ENCODE measurements at places on chromosomes 3 and 15. TPM values are rescaled to one million over a fixed set of nuclear protein-coding genes. Genes with fewer than 3 reads are reported as not detected.

The ENTPD3 gene
- total RNA-seq = not detected

The XCR1 gene
- not detected for total RNA-seq

The CHAC1 gene
- 91.0 TPM for total RNA-seq

The MTFMT gene
- 33.6 TPM for total RNA-seq

The HYKK gene
- total RNA-seq = 6.6 TPM

The HIGD2B gene
- total RNA-seq = 0.11 TPM

The PPP1R14D gene
- total RNA-seq = not detected

The MITF gene
- total RNA-seq = 768 TPM

The IL17RE gene
- total RNA-seq = 0.29 TPM

DNA sequence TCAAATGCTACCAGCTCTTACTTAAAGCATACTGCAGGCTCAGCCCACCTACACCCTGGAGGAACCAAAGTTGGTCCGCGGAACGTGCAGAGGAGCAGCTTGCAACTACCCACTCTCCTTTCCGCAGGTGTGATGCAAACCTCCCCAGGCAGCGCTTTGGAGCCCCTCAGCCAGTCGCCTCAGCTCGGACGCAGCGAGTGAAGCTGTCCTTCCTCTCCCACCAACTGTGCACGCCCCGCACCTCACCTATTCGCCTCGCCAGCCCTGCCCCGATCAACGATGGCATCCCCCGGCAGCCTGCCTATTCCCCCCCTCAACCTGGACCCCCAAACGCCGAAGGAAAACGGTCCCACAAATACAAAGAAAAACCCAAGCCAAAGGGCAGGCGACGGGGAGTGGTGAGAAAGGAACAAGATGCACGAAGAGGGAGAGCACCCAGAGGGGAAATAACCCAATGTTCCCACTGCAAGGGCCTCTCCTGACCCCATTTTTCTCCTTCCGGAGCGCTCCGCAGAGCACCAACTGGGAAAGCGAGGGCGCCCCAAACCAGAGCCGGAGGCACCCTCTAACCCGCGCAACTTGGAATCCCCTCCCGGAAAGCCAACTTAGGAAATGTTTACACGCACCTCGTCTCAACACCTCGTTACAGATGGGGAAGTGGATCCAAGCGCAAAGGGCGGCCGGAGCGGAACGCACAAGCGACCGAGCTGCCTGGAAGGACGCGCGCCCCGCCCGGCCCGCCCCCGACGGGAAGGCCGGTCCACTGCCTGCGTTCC lies 665 bp downstream of the GLB1 start:
- DNase-seq = peak; percentile 29

GRCh38 chr3:49649576-49649975 lies 24.6 kb upstream of the APEH start:
- DNase-seq = no peak

GRCh38 chr15:71802770-71803169 lies 7.6 kb upstream of the NR2E3 start:
- DNase-seq = no peak

DNA sequence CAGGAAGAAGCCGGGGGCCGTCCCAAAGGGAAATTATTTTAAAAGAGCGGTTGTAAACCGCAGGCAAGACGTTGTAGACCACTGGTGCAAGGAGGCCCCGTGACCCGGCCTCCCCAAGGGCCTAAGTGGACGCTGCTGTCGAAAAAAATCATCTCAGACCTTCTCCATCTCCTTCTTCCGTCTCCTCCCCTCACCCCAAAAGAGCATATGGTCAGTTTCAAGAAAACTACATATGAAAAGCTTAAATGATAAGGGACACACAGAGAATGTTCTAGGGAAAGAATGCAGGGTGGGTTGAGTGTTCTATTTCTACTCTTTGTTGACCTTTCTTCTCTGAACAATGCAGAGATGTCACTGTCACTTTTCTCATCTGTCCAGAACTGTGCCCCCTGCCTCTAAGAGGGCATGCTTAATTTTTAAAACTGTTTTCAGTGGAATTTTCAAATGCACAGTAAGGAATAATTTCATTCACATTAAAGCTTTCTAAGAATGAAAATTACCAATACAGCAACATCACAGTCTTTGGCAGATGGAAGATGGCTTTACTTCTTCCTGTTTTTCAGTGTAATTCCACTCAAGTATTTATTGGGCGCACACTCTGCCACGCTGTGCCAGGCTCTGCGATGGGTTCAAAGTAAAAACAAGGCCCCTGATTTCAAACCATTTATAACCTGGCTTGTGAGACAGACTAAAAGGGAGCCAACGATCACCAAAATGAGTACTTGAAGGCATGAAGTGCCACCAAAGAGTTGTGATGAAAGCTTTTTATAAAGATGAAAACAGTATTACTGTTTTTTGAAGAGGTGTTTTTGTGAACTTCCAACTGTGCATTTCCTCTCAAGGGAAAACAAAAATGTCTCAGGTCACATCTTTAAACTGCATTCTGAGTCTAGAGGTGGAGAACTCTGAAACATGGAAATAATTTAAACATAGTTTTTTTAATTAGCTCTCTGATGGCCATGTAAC lies 891 bp upstream of the TOP2B start:
- DNase-seq = no peak

DNA sequence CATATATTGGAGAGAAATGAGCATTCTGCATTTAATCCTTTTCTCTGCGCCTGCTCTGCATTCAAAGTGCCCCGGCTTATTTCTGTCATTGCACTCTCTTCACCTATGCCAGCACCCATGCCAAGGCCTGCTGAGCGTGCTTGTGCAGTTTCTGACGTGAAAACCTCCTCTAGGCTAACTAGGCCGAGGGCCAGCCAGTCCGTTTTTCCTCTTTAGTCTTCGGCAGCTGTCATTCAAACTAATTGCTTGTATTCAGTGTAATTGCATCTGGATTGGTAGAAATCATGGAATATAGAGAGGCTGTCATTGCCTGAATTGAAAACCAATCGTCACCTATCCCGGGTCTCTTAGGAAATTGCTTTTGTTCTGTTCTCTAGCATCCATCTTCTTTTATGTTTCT lies 94.0 kb downstream of the ARPP21 start:
- DNase-seq = no peak

DNA sequence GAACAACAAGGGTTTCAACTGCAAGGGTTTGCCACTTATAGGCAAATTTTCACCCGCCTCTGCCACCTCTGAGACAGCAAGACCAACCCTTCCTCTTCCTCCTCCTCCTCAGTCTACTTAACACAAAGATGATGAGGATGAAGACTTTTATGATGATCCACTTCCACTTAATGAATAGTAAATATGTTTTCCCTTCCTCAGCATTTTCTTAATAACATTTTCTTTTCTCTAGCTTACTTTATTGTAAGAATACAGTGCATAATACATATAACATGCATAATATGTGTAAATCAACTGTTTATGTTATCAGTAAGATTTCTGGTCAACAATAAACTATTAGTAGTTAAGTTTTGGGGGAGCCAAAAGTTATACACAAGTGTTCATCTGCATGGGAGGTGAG lies 77.4 kb downstream of the KLF15 start:
- no peak for DNase-seq

- DNase-seq = no peak
Measured at GRCh38 chr3:125337506-125337905, 37.6 kb downstream of the ZNF148 start.

DNA sequence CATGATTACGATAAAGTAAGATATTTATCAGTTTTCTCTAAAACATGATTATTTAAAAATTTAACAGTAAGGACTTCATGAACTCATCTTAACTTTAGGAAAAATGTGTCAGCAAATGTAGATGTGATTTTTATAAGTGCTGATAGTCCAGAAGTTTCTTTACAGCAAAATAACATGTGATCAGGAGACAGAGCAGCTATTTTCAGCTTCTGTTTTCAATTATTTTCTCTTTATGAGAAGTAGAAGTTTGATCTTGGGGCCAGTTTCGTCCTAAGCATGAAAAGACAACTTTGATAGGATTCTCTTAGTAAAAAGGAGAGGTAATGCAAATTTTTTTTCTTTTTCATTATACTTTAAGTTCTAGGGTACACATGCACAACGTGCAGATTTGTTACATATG lies 96.5 kb upstream of the TSPAN3 start:
- DNase-seq = no peak

DNA sequence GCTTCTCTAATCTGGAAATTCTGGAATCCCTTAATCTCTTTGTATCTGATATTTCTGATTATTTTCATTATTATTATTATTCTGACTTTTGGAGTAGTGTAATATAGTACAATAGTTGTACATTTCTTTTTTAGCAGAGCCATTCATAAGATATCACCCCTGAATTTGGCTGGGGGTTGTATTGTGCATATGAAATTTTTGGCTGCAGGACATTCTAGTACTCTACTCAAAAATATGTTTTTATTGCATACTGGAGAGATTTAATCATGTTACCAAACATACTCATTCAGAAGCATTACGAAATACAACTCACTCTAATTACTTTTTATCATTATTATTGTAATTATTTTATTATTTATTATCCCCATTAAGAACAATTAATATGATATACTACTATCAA lies 589.7 kb upstream of the KCNMB2 start:
- no peak for DNase-seq

DNA sequence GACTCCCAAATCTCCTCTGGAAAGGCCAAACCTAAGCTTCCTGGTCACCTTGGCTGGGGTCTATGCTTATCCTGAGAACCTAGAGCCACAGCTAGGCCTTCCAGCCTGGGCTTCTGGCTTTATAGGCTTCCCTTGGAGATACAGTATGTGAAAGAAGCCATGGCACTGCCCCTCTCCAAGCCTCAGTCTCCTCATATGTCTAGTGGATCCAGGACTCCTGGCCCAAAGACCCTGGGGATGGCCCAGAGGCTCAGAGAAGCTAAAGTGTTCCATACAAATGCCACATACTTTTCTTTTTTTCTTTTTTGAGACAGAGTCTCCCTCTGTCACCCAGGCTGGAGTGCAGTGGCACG lies 8.6 kb downstream of the ACAA1 start:
- DNase-seq = no peak

DNA sequence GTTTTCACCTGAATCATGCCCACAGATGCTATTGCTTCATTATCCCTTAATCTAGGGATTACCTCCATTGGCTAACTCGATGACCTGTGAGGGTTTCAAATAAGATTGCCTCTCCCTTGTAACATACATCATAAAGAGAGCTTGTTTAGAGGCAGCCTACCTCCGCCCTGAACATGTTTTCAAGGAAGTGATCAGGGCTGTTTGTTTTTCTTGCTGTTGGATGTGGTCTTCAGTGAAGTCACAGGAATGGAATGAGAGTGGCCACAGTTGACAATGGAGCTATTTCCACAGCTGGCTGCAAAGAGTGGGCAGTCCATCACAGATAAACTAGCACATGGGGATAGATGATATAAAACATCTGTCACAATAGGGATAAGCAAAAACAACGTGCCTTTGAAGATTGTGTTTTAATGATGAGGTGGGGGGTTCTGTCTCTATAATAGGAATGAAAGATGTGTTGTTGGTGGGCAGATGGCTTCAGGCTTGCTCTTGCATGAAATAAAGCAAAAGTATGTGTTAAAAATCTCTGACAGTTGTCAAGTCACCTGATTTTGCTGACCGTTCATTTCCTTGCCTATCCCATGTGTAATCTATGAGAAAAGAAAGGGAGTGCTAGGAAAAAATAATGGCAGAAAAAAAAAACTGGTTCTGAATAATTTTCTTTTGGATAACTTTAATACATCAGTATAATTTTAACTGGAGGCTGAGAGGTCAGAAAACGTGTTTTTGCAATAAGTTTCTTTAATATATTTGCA lies 642.3 kb downstream of the RBMS3 start:
- DNase-seq = peak; percentile 51

DNA sequence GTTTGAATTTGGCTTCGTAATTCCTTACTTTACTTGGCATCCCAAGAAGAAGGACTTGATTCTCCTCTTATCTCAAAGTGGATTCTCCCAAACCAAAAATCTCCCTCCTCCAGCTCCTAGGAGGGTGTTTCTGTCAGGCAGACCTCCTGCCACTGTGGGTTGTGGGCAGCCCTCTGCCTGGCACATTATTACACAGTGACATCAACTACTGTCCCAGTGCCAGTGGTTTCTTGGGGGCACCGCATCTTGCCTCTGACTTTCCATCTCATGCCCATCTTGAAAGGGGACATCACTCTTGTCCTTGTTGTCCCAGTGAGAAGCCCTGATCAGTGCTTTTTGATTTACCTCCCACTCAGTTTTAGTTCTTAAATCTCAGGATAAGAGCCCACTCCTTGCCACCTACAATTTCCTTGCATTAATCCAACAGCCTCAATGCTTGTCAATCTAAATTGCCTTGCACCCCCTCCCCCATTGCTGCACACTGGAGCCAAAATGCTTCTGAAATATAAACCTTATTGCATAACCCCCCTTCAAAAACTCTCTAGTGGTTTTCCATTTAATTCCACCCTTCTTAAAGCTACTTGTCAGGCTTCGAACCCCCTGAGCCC lies 81.0 kb downstream of the TRAK1 start:
- DNase-seq = no peak

DNA sequence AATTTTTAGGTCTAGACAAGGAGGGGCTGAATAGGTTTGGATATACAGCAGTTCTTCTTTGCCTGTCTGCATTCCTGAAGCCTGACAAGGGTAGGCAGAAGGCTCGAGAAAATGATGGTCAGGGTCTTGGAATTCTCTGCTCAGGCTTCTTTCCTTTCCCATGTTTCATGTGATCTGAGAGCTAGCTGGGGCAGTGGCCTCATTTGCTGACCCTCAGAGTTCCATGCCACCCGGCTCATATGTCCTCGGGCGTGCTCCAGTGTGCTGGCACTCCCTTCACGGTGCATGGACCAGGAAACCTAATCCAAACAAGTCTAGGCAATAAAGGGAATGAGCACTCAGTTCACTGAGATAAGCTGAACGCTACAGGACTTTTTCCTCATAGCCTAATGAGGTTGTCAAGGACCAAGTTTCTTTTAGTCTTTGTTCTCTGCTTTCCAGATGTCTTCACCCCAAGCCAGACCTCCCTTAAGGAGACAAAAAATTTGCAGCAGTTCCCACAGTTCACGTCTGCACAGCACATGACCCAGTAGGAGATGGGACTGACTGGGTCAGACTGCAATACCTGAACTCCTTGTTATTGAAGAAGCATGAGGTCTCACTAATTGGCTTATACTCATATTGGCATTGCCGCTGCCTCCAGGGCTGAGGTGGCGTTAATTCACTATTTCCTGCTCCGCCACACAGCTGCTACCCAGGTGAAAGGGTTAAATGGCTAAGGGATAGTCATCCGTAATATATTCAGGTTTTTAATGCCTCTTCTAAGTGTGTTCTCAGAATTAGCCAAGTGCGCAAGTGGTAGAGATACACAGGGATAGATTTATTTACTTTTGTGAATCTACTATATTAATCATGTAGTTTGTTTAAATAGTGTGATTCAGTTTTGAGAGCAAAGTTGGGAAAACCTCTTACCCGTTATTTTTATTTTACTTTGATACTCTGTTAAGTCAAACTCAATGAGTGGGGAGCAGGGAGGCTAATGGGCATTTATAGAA lies 15.3 kb upstream of the RTP4 start:
- no peak for DNase-seq

Measured in SK-MEL-5 (cell line).